NCI-H1092 (cell line): ENCODE measurements at places on chromosomes 16 and 17.

- DNase-seq: no peak
These were observed 45.0 kb downstream of the ABR start for GRCh38 chr17:1134634-1135324.

- DNase-seq: no peak
These were observed 143.1 kb upstream of the SDK2 start for GRCh38 chr17:73787076-73788059.

GRCh38 chr16:72961863-72962262 lies 86.1 kb downstream of the ZFHX3 start:
- no peak for DNase-seq

DNA sequence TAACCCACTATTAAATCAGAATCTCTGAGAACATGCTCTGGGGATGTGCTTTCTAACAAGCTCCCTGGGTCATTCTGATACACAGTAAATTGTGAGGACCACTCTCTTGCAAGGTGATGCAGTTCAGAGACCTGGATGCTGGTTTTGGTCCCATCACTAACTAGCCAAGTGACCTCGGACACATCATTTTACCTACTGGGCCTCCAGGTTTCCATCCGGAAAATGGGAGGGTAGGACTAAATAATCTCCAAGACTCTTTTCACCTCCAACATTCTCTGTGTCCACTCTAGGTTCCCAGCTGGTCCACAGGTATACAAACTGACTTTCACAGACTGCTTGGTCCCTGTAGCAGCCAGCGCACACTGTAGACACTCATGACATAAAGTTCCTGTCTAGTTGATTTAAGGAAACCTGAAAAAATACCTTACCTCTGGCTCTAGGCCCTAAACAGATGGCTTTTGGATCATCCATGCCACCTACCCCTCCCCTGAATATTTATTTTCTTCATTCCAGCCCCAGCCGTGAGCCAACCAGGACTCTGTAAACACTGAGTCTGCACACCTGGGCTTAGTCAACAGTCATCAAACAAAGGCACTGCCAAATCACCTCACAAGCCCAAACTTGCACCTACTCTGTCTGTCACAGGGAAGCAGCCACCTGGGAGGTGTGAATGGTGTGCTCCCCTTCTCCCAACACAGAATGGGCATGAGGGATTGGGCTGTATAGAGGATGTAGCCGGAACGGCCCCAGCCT lies 51.3 kb upstream of the MRPS23 start:
- no peak for DNase-seq

DNA sequence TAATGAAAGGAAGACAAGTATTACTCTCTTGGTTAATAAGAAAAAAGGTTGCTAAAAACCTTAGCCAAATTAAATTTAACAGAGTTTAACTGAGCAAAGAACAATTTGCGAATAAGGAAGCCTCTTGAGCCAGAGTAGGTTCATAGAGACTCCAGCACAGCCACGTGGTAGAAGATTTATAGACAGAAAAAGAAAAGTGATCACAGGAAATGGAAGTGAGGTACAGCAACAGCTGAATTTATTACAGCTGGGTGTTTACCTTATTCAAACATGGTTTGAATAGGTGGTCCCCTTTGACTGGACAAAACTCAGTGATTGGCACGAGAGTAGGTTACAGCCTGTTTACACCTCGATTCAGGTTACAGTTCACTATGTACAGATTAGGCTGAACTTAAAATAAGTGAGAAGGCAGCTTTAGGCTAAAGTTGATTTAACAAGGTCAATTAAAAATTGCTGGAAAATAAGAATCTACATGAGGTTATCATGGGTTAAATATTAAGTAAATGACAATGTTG lies 3.3 kb upstream of the CCL15 start:
- no peak for DNase-seq

GRCh38 chr16:31696968-31697743 lies 169.5 kb downstream of the AHSP start:
- DNase-seq: peak; percentile 25

DNA sequence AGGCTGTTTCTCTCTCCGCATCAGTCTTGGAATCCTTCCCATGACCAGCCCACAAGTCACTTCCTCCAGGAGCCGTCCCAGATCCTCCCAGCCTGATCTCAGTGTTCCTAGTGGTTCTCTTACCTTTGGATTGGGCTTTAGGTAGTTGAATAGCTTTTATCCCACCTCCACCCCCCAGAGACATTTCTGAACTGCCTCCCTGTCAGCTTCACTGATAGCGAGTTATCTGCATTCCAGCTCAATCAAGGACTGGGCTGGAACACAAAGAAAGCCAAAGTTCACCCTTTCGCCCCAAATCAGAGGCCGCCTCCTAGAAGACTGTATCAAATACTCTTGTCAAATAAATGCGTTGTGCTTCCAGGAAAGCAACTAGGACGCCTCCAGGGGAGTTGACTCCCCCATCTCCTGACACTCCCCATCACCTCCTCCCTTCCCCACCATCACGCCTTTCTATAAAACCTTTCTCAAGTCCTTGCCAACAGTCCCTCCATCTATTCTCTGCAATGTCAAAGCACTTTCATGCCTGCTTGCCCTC lies 72.7 kb downstream of the TMEM132E start:
- DNase-seq: no peak

DNA sequence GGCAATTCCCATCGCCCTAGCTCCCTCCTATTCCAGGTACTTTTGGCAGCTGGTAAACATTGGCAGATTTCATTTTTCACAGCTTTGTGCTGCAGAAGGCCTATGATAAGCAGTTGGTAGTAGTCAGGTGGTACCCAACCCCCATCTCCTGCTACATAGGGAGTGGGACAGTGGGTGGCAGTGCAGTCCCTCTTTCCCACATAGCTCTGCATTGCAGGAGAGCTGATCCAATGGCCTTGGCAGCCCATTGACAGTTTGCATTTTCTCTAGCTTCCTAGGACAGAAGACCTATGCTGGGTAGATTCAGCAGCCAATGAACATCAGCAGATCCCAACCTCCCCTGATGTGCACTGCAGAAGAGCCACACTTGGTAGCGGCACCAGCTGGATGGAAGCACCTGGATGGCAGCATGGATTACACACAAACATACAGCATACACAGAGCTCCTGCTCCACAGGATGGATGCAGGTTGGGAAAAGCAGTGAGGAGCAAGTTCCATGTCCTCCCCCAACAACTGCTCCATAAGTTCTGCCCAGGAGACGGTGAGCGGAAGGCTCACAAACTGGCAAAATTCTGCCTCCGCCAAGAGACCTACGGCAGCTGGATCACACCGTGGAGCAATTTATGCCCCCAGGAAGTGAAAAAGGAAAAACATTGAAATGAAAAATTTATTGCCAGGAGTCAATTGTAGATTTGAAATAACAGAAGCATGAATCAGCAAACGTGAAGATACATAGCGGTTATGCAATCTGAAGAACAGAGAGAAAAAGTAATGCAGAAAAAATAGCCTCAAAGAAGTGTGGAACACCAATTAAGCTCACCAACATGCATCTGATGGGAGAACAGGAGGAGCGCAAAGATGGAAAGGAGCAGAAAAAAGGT lies 95.7 kb downstream of the CACNG1 start:
- no peak for DNase-seq

GRCh38 chr16:21023509-21024202 lies 123.1 kb downstream of the LYRM1 start:
- no peak for DNase-seq

- peak; percentile 19 for DNase-seq
These were observed 5.0 kb downstream of the SLC5A2 start for GRCh38 chr16:31487720-31488467.

DNA sequence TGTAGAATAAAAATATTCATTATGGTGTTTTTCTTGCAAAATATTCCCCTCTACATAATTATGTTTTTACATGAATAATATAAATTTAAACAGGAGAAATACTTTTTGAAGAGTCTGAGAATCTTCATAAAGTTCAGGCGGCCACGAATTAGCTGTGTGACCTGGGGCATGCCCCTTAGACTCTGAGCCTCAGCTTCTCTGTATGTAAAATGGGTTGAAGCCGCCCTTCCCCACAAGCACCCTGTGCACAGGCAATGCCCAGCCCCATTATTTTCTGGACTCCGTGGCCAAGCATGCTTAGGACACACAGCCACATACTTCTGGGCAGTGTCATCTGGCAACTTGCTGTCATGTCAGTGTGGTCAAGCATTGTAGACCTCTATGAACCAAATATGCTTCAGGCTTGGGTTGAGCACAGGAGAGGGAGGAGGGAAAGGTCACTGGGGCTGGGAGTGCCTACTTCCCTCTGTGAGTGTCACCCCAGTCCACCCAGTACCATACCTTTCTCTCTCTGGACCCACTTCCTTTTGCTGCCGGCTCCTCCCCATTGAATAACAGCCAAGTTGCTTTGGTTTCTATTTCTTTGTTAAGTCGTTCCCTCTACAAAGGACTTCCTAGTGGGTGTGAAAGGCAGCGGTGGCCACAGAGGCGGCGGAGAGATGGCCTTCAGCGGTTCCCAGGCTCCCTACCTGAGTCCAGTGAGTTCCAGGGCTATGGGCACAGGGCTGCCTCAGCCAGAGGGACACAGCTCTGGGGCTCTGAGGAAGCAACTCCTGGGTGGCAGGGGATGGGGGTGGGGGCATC lies at the start of gene LGALS9:
Gene LGALS9, plus strand, starts transcription at position 582 of the 804 bp plus-strand sequence. Its CDS starts 78 bp downstream, at position 660.
- DNase-seq: no peak

- no peak for DNase-seq
These were observed 69.8 kb upstream of the METRNL start for GRCh38 chr17:83009414-83010205.

GRCh38 chr16:4989391-4990006 lies 31.4 kb downstream of the SEC14L5 start:
- DNase-seq: no peak

- no peak for DNase-seq
These were observed 11.4 kb downstream of the ELMO3 start for GRCh38 chr16:67210069-67210937.

GRCh38 chr17:66915204-66915611 lies 49.3 kb upstream of the CACNG4 start:
- DNase-seq: peak; percentile 37

DNA sequence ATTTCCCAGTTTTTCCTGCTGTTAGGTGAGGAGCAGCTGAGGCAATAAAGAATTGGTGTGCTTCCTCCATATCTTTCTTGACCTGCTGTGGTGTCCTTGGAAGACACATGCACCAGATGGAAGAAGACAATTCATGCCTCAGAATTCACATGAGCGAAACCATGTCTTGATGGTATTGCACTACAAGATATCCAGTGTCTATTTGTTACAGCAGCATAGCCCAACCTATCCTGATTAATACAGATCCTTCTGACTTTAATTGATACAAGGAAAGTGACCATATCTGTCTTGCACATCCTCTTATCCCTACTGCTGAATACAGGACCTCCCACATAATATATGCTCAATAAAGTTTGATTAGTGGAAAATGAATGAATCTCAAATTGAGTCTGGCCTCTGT lies 9.1 kb upstream of the TOX3 start:
- DNase-seq: no peak

DNA sequence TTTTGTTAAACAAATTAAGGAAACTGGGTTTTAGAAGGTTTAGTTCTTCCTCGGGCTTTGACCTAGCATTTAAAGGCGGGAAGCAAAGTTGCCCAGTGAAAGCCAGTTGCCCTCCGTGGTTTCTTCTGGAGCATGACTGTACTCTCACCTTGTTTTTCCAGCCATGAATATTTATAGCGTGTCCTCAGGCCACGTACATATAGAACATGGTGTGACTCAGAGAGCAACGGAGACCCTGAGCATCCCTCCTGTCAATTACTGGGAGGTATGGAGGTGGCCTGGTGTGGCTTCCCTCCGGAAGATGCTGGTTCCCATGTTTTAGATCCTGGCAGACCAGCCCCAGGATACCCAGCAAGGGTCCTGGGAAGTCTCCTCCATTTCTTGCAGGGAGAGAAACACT lies 48.4 kb downstream of the AKAP1 start:
- no peak for DNase-seq

GRCh38 chr17:77280304-77281121 lies 139.7 kb downstream of the SEC14L1 start:
- no peak for DNase-seq

DNA sequence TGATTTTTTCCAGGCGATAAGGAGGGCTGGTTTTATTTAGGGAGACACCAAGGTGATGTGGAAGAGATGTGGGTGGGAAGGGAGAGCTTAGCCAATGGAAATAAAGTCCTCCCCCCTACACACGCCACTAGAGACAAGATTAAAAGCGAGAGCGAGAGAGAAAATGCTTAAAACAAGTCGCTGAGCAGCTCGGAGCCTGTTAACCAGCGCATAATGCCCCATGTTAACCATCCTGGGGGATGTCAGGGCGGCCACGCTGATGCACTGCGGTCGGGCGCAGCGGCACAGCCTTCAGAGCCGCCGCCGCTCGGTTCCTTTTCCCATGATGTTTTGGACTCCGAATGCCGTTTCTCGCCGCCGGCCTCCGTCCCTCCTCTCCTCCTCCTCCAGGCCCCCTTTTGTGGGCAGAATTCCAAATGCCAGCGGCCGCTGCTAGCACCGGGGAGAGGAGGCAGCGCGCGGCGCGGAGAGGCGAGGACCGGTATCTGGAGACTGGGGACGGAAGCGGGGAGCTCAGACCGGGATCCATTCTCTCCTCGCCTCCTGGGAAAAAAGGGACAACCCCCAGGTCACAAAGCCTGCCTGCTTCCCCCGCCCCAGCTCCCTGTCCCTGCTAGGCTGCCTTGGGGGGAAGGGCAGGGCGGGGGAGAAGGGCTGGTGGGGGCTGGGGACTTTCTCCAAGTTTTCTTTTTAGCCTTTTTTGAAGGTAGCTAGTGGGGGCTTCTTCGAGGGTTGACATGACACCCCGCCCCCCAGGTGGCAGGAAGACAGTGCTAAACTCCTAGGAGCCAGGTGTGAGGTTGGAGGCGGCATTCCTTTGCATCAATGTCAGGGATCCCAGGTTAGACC lies 98.1 kb upstream of the CCL2 start:
- no peak for DNase-seq

DNA sequence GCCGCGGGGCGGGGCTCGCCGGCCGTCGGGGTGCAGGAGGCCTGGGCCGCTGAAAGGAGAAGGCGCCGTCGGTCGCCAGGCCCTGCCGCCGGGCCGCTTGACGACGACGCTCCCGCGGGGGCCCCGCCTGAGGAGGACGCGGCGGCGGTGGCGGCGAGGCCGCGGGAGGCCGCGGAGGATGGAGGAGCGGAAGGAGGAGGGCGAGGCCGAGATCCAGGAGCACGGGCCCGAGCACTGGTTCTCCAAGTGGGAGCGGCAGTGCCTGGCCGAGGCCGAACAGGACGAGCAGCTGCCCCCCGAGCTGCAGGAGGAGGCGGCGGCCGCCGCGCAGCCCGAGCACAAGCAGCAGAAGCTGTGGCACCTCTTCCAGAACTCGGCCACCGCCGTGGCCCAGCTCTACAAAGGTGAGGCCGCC lies 430 bp downstream of the HAPSTR1 start:
- DNase-seq: no peak
